ENCODE measurements at places on chromosomes 3 and 15.

DNA sequence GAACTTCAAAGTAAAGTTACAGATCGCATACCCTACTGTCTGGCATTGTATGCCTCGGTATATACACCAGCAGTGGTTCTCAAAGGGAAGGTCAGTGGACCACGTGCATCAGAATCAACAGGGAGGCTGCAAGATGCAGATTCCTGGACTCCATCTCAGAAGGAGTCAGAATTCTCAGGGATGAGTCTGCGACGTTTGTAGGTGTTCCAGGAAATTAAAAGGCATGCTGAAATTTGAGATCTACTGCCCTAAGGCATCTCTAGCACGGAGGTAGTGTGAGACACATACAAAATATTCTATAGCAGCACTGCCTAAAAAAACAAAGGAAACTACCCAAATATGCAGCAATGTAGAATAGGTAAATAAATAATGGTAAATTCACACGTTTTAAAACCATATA is 136.8 kb upstream of the BNIP2 start:
- DNase-seq = no peak

DNA sequence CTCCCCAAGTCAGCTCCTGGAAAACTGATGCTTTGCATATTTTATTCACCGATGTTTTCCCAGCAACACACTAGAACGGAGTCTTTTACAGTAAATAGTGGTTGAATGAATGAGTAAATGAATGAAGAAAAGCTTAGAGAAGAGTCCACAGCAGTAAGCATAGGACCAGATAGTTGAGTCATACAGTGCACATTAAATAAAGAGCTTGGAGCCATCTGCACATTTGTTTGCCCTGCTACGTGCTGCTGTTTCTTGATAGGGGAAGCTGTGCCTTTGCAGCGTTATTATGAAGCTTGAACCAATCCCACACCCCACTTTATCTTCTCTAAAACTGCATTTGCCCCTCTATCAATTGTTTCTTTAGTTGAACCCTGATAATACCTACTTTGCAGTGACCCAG is 1.2 kb downstream of the FAM98B start:
- no peak for DNase-seq

DNA sequence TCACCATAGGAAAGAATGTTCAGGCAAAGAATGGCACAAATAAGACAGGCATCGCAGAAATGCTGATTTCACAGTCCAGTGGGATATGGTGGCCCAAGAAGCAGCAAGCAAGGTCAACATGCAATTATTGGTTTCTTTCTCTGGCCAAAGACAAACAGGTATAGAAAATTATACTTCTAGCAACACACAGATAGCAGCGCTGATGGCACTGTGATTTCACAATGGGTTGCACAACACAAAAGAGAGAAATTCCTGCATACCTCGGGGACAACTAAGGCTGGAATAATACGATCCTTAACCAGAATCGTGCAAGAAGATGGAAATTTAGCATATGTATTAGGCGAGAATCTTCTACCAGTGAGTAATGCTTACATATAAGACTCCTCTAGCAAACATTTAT is 76.3 kb upstream of the NR2F2 start:
- no peak for DNase-seq

GRCh38 chr15:33200903-33201302 is 6.4 kb upstream of the FMN1 start:
- DNase-seq = no peak

DNA sequence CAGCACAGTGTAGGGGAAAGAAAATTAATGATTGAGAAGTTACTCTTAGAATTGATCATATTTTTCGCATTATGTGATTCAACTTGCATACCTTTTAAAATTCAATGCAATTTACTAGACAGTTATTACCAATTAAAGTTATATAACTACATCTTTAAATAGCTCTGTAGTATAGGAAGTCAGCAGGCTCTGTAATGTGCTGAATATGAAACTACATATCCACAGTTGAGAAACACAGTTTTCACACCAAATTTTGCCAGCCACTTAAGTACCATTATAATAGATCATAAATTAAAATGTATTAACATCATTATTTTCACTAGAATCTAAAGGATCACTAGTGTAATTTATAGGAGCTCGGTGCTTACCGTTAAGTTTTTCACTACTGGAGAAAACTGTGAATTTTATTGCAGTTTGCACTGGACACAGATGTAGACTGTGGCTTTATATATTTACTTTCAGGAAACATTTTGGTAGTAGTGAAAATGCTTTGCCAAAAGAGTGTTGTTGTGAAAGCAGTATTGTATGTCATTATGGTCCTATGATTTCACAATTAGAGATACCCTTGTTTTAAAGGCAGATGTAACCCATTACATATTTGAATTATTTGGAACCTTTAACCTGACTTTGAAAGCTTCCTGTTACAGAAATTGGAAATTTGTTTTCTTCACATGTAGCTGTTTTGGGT is 113.6 kb downstream of the PLCL2 start:
- no peak for DNase-seq

GRCh38 chr3:43372809-43373559 is 86.6 kb downstream of the SNRK start:
- no peak for DNase-seq

GRCh38 chr15:101353240-101353639 is 58.2 kb upstream of the SNRPA1 start:
- DNase-seq = no peak

- DNase-seq = no peak
Observed at GRCh38 chr15:24075420-24076089, 388.4 kb upstream of the NDN start.

- no peak for DNase-seq
Observed at GRCh38 chr3:7964899-7965298, 536.7 kb upstream of the LMCD1 start.

- DNase-seq = no peak
Observed at GRCh38 chr15:67085818-67086636, 20.6 kb downstream of the SMAD3 start.

DNA sequence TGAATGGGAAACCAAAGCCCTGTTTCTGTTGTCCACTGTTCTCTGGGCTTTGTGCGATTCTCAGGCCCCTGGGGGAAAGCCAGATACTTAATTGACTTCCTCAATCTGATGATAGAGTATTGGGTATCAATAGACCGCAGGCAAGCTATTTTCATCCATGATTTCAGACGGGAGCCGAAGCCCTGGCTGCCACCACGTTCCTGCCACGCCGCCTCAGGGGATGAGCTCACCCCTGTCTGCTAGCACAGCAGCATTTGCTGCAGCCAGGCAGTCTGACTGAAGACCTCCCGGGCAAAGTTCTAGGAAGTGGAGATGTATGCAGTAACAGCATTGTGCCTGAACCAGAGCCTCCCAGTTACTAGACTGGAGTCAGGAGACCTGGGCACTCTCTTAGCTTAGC is 69.8 kb downstream of the ISG20 start:
- DNase-seq = no peak

DNA sequence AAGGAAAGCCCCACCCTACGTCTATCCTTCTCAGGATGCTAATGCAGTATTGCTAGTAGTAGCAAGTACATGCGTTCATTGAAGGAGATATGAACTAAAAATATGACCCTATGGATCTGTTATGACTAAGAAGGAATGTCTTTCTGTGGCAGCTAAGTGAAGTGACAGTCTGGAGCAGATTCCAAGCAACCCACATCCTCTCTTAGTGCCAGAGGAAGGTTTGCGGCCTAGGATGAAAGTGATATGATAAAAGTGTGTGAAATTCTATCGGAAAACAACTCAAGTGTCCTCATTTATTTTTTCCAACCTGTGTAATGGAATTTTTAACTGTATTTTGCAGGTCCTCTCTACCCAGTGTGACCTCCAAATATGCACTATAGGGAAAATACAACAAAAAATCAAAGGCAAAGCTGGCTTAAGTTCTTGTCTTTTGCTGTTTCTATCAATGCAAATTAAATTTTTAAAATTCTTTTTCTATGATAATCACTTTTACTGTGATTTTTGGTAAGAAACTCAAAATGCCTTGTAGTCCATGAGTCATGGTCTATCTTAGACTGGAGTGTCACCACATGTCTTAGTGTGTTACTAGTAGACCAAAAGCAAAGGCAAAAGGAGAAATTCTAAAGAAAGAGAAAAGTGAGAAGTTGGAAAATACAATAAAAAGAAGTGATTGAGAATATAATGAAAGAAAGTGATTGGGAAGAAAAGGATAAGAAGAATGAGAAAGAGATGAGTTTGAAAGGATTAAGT is 161.2 kb upstream of the TMCO5A start:
- DNase-seq = no peak

GRCh38 chr3:15014606-15015328 is 50.3 kb downstream of the MRPS25 start:
- DNase-seq = no peak

- no peak for DNase-seq
Observed at GRCh38 chr3:167872941-167873340, 137.4 kb downstream of the SERPINI1 start.

GRCh38 chr3:157128771-157129681 is 30.9 kb downstream of the CCNL1 start:
- no peak for DNase-seq

- no peak for DNase-seq
Observed at GRCh38 chr3:153219146-153219545, 57.1 kb downstream of the RAP2B start.

GRCh38 chr3:140902791-140903190 is 38.8 kb upstream of the SLC25A36 start:
- no peak for DNase-seq

- DNase-seq = no peak
Observed at GRCh38 chr3:20376665-20377217, 190.7 kb upstream of the SGO1 start.

GRCh38 chr3:193827040-193827669 is 234.1 kb downstream of the OPA1 start:
- DNase-seq = no peak

GRCh38 chr15:99135194-99135593 is 30.3 kb downstream of the SYNM start:
- DNase-seq = no peak

DNA sequence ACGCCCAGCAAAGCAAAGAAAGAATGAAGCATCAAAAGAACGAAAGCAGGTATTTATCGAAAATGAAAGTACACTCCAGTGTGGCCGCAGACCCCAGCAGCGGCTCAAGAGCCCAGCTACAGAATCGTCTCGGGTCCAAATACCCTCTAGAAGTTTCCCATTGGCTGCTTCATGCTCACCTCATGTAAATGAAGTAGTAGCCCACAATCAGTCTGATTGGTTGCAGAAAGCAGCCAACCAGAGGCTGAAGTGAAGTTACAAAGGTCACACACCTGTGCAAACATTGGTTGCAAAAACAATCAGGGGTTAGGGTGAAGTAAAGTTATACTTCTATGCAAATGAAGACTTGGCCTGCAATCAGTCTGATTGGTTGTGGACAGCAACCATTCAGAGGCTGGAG is 32.0 kb downstream of the SV2B start:
- no peak for DNase-seq

DNA sequence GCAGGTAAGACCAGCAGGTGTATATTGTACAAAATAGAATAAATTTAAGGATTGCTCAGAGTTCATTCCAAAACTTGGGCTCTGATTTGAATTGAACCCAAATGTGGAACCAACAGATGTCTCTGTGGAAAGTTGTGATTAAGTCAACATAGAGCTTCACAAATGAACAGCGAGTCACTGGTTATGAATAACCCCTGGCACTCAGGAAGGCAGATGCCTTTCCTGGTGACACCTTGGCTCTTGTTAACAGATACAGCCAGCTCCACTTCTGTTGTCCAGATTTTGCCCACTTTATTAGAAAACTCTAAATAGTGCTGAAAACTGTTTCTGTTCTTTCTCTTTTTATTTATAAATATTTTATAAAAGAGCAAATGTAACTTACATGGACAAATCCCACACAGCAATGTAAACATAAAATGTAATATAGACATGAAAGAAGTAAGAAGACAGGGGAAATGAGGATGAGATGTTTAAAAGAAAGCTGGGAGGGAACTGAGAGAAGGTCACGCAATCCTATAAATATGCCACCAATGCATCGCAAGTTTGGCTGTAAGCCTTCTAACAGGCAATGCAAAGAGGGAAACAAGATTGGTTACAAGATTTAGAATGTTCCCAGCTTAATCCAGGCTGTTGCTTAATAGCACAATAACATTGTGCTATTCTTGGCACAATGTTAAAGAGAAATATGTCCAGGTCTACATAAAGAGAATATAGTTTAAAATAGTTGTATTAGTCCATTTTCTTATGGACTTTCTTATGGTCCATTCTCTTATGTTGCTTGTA is 495.5 kb downstream of the TAFA4 start:
- no peak for DNase-seq

DNA sequence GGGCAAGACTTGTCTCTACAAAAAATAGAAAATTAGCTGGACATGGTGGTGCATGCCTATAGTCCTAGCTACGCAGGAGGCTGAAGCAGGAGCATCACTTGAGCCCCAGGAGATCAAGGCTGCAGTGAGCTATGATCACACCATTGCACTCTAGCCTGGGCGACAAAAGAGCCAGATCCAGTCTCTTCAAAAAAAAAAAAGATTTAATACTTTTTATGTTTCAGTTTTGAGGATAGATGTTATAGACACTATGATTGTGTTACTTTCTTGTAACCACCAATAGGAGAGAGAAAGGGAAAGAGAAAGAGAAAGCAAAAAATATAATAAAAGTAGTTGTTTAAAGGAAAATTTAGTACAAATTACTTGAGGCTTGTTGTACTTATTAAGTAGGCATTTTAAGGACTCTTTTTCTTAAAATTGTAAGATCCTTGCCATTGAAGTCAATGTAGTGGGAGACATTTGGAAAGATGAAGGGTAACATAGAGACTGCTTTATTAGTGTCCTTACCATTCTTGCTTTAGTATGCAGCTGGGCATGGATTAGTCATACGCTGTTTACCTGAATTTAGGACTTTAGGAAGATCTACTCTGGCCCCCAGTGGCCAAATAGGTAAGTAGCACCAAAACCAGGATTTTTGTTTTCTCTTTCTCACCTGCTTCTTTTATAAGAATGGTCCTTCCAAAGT is 35.1 kb upstream of the ZDHHC23 start:
- no peak for DNase-seq

DNA sequence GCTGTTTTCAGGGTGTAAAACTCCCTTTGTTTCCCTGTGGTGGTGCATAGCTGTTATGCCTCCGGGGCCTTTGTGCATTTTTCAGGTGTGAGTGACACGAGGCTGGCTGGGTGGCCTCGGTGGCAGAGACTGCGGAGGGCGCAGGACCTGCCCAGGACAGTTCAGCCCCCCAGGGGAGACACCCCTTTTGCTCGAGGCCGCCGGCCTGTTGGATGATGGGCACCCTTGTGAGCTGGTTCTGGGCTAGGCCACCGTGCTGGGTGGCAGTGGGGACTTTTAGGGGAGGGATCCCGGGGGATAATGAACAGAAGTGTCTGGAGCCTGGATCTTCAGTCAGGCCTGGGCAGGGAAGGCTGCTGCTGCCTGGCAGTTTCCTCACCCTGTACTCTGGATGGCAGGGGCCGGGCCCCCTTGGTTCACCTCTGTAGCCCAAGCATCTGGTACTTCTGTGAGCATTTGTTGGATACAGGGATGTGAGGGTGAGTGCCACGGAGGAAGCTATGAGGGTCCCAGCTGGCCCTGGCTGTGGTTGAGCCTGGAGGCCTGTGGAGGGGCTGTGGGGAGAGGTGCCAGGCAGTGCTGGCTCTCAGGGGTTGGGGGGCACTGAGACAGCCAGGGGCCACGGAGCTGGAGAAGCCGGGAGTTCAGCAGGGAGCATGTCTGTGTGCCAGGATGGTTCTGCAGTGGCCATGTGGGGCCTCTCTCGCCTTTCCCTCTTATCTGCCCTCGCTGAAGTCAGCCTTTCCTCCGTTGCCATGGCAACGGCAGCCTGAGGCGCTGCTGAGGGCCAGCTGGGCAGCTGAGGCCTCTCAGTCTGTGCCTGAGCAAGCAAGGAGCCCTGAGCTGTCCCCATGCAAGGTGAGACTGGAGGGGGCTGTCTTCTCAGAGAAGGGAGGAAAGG is 49.0 kb downstream of the KY start:
- DNase-seq = no peak

- DNase-seq = no peak
Observed at GRCh38 chr3:168216851-168217250, 121.1 kb upstream of the GOLIM4 start.
